ENCODE measurements at places on chromosomes 11 and 22.
A peak's percentile ranks its signal among the peaks of the same experiment; 100 is the strongest.

- DNase-seq, result no peak
These were observed 25.4 kb downstream of the OSBPL5 start for GRCh38 chr11:3139481-3140290.

DNA sequence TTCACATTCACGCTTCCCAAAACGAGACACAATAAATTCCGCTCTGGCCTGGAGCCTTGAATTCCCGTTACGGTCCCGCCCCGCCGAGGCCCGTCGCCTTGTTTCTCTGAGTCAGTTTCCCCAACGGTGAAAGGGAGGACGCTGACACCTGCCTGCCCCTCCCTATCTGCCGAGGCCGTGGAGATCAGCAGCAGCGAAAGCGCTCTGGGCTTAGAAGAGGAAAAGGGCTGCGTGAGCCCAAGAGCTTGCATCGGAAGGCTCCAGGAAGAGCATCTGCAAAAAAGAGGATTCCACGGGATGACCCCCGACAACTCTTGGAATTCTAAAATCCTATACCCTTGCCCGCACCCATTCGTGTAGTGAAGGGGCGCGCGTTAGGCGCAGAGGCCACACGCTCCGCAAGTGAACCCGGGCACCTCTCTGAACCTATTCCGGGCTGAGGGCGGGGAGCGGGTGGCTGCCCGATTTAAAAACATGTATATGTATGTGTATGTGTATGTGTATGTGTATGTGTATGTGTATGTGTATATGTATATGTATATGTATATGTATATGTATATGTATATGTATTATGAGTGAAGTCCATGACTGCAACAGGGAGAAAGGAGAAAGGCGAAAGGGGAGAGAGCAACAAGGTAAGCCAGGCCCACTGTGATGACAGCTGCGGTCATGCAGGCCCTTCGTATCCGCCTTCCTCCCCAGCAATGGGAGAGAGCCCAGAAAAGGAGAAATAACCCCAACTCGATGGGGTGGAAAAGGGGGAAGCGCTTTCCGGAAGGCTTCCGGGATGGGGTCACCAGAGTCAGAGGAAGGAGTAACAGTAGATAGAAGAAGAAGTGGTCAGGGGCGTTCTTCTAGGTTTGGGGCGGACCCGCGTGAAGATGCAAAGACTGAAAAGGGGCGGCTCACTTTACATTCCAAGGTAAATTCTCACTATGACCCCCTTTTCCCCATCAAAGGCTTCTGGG, 948 bp upstream of the MRTFA start:
- peak; percentile 83 for DNase-seq

- DNase-seq, result no peak
These were observed 9.7 kb downstream of the KDELR3 start for GRCh38 chr22:38477585-38477984.

DNA sequence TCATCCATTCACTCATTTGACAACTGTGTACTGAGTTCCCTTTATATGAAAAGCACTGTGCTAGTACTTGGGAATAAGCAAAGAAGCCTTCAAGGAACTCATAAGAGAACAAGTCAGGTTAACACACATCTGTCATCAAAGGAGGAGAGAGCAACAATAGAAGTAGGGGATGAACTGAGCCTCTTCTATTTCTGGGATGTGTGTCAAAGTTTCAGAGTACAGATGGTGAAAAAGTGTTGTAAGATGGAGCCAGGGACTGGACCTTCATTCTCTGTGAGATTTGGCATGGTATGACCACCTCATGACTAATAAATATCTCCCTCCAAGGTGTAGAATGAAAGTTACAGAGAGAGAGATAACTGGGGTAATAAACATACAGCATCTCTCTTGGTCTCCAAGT, 349.8 kb upstream of the PLET1 start:
- no peak for DNase-seq

DNA sequence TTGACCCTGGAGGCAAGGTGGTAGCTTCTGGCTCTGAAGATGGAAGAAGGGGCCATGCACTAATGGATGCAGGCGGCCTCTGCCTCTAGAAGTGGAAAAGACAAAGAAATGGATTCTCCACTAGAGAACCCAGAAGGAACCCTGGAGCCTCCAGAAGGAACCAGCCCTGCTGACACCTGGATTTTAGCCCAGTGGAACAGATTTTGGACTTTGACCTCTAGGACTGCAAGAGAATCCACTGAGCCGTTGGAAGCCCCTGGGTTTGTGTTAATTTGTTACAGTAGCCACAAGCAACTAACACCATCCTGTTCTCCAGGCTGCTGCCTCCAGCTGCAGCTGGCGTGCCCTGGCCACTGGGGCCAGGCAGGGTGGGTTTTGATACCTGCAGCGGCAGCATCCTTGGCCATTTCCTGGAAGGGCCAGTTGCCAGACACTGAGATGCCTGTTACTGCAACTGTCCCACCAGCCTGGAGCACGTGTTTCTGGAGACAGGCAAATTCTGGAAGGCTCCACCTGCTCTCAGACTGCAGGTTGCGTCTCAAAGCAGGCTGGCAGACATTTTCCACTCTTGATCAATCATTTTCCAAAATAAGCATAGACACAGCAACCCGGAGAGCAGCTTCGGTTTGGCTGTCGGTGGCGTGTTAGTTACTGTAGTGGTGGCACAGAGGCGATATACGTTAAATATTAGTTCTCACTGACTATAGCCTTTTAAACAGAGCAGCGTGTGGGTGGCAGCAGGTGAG, 76.8 kb upstream of the PARVG start:
- DNase-seq, result no peak

- DNase-seq, result no peak
These were observed 164.6 kb downstream of the IGLL1 start for GRCh38 chr22:23415490-23415851.

DNA sequence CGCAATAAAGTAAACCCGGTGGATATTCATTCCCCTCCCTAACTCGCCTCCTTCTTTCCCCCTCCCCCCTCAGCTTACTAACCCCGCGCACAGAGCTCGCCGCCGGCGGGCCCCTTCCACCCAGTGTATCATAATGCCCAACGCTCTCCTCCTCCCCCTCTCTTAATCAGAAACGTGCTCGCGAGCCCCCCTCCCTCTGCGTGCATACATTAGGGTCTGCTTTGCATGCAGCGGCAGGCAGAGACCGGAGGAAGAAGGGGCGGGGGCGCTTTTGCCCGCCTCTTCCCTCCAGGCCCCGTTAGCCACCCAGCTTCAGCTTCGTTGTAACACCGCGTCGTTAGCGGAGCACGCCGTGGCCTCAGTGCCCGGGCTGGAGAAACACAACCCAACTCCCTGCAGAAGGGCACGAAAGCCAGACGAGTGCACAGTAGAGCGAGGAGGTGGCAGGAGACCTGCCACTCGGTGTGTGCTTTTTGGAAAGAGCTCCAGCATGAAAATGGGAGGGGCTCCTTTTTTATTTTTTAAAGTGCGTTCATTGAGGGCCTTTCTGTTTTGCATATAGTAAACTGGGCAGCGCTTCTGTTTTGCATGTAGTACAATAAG, 901 bp upstream of the KMT2A start:
- peak; percentile 75 for DNase-seq

GRCh38 chr11:72828081-72828567, 13.9 kb downstream of the ATG16L2 start:
- DNase-seq, result no peak

GRCh38 chr11:57157624-57158023, 24.1 kb upstream of the LRRC55 start:
- DNase-seq, result no peak

GRCh38 chr11:10197091-10197490, 96.9 kb downstream of the SBF2 start:
- DNase-seq, result no peak

Data from activated CD4-positive, alpha-beta memory T cell treated with anti-CD3 and anti-CD28 coated beads for 36 hours (primary cell).